ENCODE measurements at places on chromosomes 13 and 19. TPM values are rescaled to one million over a fixed set of nuclear protein-coding genes. Genes with fewer than 3 reads are reported as not detected.

Gene ZNF665
- total RNA-seq, result 1.9 TPM

Gene PRSS57
- total RNA-seq, result 3.3 TPM

Gene KIR3DL1
- total RNA-seq, result not detected

Gene PRODH2
- not detected for total RNA-seq

Gene IRGC
- total RNA-seq, result not detected

GRCh38 chr13:112143753-112144615, 77.0 kb downstream of the SOX1 start:
- no peaks in the 10 kb centered on the region for H3K36me3 ChIP-seq
- no peaks in the 10 kb centered on the region for H3K27me3 ChIP-seq
- no peak for DNase-seq
- H3K4me3 ChIP-seq, result no peak overlapping the region
- no peaks in the 10 kb centered on the region for H3K4me1 ChIP-seq
- no peak overlapping the region for H3K27ac ChIP-seq

- H3K4me1 ChIP-seq, result no peaks in the 10 kb centered on the region
- H3K36me3 ChIP-seq, result no peaks in the 10 kb centered on the region
- H3K27ac ChIP-seq, result no peak overlapping the region
- no peak overlapping the region for H3K4me3 ChIP-seq
Observed at GRCh38 chr19:48842789-48843162, 6.5 kb upstream of the HSD17B14 start.

DNA sequence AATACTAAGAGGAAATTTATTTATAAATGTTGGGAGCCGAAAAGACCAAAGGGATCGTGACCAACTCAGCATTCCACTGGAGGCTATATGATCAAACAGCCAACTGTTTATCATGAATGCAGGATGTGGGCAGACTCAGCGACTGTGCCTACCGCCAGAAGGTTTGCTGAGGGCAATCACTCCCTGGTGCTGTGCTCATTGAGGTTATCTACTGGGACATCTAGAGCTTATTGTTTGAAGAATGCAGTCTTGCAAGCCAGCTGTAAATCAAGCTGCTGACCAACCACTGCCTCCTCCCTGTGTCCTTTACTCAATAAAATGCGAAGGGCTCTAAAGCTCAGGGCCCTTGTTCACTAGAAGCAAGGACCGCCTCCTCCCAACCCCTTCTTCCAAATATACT, 8.5 kb upstream of the XPO4 start:
- peaks cover 7% of the 10 kb centered on the region for H3K27me3 ChIP-seq
- H3K36me3 ChIP-seq, result no peaks in the 10 kb centered on the region
- no peaks in the 10 kb centered on the region for H3K4me1 ChIP-seq
- no peak overlapping the region for H3K4me3 ChIP-seq
- DNase-seq, result no peak

- peaks cover 22% of the 10 kb centered on the region for H3K4me1 ChIP-seq
- no peaks in the 10 kb centered on the region for H3K36me3 ChIP-seq
- no peak for DNase-seq
- no peak overlapping the region for H3K27ac ChIP-seq
- no peaks in the 10 kb centered on the region for H3K27me3 ChIP-seq
- peak overlapping the region; percentile 26 for H3K4me3 ChIP-seq
Observed at GRCh38 chr19:58325311-58326022, 1.3 kb upstream of the ZSCAN22 start.

DNA sequence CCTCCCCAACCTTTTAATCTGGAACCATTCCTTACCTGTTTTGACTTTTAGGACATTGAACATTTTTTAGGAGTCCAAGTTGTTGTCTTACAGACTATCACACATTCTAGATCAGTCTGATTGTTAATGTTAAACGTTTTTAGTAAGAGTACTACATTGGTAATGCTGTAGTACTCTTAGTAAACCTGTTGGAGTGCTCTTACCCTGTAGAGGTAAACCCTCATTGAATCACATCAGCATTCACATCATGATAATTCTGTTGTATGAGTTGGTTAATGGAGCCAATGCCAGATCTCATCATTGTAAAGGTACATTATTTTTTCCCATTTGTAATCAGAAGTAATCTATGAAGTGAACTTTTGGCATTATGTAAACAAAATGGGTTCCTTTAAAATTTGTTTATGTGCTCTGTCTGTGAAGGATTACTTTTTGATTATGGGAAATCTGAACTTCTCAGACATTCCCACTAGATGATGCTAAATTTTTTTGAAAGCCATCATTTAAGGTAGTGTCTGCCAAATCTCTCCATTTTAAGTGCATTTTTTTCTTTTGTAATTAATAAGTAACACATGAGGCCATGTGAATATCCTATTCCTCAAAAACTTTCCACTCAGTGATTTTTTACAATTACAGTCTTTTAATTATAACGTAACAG, 55.2 kb downstream of the VWA8 start:
- peak; percentile 58 for DNase-seq
- H3K27ac ChIP-seq, result no peak overlapping the region
- no peak overlapping the region for H3K4me3 ChIP-seq
- H3K36me3 ChIP-seq, result peaks cover 9% of the 10 kb centered on the region
- H3K4me1 ChIP-seq, result no peaks in the 10 kb centered on the region

DNA sequence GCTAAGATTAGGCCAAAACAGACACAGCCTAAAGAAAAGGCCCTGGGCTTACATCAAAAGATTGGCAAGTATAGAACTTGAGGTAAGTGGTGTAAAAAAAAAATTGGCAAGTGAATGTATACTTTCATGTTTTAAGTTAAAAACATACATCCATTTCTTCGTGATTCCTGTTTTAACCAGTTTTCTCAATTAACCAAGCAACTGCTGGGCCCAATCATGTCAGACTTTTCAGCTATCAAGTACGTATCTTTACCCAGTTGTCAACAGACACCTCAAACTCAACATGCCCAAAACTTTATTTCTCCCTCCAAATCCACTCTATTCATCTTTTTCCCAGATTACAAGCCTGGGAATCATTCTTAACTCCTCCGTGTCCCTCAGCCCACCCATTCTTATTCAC, 1.0 kb downstream of the PCID2 start:
- peak; percentile 15 for DNase-seq
- H3K4me1 ChIP-seq, result peaks cover 61% of the 10 kb centered on the region
- no peaks in the 10 kb centered on the region for H3K27me3 ChIP-seq
- H3K36me3 ChIP-seq, result peaks cover 12% of the 10 kb centered on the region

GRCh38 chr13:52686376-52686775, 33.7 kb downstream of the SUGT1 start:
- no peaks in the 10 kb centered on the region for H3K4me1 ChIP-seq
- DNase-seq, result no peak
- H3K27me3 ChIP-seq, result no peaks in the 10 kb centered on the region
- H3K4me3 ChIP-seq, result no peak overlapping the region

DNA sequence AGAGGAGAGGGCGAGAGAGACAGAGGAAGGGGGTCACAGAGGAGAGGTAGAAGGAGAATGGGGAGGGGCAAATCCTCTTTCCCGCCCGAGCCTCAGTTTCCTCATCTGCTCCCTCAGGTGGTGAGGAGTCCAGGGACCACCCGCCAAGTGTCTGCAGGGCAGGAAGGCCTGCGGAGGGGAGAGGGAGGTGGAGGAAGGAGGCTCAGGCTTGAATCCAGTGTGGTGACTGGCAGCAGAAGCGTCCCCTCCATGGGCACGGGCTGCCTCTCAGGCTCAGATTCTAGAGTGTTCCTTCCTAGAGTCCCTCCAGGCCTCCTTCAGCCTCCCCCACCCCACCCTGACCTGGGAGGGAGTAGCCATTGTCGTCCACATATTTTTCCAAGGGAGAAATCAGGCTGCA, 16.5 kb upstream of the GARIN5A start:
- no peaks in the 10 kb centered on the region for H3K27me3 ChIP-seq
- DNase-seq, result no peak
- peaks cover 14% of the 10 kb centered on the region for H3K4me1 ChIP-seq
- H3K36me3 ChIP-seq, result no peaks in the 10 kb centered on the region

DNA sequence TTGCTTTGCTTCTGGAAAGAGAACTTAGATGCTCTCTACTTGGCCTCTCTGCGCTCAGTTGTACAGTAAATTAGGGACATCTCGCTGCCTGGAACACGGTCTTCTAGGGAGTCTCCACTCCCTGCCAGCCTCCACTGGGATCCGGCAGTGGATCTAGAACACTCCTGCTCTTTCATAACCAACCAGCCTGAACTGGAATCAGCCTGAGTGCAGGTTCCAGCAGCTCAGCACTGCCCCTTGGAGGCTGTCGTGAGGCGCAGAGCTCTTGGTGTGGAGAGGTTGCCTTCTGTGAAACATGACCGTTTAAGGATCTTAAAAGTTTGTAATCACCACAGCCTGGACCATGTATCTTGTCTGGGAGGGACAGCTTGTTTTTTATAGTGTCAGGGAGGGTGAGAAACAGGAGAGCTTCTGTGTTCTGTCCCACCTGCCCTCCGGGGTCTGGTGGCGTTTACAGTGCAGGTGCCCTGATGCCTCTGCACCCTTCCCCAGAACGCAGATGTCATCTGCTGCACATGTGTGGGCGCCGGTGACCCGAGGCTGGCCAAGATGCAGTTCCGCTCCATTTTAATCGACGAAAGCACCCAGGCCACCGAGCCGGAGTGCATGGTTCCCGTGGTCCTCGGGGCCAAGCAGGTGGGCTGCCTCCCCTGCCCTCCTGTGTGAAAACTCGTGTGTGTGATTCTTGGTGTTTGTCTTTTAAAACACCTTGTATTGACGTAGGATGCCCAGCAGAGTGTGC, 24.8 kb downstream of the UPF1 start:
- peaks cover 99% of the 10 kb centered on the region for H3K36me3 ChIP-seq
- H3K4me1 ChIP-seq, result no peaks in the 10 kb centered on the region
- H3K27ac ChIP-seq, result no peak overlapping the region
- H3K27me3 ChIP-seq, result no peaks in the 10 kb centered on the region
- no peak overlapping the region for H3K4me3 ChIP-seq
- DNase-seq, result no peak

- no peak overlapping the region for H3K27ac ChIP-seq
- no peaks in the 10 kb centered on the region for H3K36me3 ChIP-seq
- peaks cover 10% of the 10 kb centered on the region for H3K27me3 ChIP-seq
- H3K4me1 ChIP-seq, result peaks cover 13% of the 10 kb centered on the region
- H3K4me3 ChIP-seq, result peak overlapping the region; percentile 58
Observed at GRCh38 chr19:13060964-13061927, 41.4 kb downstream of the LYL1 start.

DNA sequence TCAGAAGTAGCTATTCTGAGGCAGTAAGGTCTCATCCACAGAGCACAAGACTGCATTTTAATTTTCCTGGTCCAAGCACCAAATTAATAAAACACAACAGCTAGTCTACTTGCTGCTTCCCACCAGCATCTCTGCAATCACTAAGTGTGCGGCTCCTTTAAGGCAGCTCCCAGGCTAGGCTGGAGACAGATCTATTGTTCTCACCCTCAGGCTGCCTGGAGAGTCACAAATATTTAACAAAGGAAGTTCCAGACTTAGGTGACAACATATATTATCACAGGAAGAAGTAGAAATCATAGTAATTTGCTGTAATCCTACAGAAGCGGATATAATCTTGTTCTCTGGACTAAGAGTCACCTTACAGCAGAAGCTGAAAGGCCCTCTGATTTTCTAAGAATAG, 2.2 kb upstream of the EID2 start:
- H3K4me3 ChIP-seq, result no peak overlapping the region
- no peaks in the 10 kb centered on the region for H3K27me3 ChIP-seq
- H3K36me3 ChIP-seq, result no peaks in the 10 kb centered on the region
- no peak for DNase-seq
- H3K4me1 ChIP-seq, result peaks cover 28% of the 10 kb centered on the region

DNA sequence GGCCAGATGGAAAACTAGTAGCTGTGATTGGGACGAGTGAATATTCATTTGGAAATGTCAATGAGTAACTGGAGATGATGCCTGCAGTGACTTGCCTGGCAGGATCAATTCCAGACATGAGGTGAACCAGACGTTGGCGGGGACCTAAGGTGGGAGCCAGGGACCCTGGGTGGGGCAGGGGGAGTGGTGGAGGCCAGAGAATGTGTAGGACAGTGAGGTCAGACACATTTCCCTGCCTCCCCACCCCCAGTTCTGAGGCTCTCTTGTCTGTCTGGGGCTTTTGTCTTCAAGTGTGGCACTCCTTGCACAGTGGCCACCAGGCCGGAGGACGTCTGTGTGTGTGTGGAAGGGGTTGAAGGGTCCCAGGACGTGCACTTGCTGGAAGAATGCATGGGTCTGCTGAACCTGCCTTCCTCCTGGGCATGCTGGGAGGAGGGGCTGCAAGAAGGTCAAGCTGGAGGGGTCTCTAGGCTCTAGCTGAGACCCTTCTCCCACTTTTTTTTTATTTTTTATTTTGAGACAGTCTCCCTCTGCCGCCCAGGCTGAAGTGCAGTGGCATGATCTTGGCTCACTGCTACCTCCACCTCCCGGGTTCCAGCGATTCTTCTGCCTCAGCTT, 51.6 kb downstream of the CHST8 start:
- H3K27ac ChIP-seq, result no peak overlapping the region
- no peaks in the 10 kb centered on the region for H3K4me1 ChIP-seq
- no peak overlapping the region for H3K4me3 ChIP-seq
- no peak for DNase-seq
- H3K27me3 ChIP-seq, result no peaks in the 10 kb centered on the region

DNA sequence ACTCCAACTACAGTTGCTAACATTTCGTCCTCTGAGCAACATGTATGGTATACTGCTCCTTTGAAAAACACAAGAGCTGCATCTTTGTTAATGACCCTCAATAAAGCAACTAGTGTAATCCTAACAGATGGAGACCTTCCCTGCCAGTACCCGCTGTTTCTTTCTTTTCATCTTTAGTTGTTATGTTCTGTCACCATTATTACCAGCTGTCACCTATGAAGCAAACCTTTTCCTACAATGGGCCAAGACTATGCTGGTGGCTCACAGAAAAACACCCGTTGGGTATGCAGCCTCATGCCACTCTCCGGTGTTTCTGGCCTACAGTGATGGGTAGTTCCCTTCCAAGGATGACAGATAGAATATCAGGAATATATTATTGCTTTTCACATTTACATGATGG, 29.7 kb upstream of the CYSLTR2 start:
- H3K36me3 ChIP-seq, result no peaks in the 10 kb centered on the region
- no peaks in the 10 kb centered on the region for H3K4me1 ChIP-seq
- H3K27ac ChIP-seq, result no peak overlapping the region
- H3K27me3 ChIP-seq, result no peaks in the 10 kb centered on the region
- DNase-seq, result no peak

DNA sequence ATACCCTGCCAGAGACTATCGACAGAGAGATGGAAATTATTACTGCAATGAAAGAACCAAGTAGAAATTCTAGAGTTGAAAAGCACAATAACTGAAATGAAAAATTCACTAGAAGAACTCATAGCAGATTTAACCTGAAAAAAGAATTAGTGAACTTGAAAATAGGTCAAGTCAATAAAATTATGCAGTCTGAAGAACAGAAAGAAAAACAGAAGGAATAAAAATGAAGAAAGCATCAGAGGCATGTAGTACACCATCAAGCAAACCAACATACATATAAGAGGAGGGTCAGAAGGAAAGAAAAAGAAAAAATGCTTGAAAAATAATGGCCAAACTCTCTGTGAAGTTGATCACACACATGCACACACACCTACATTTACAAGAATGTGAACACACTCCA, 3.6 kb upstream of the ZNF780B start:
- no peak for DNase-seq
- no peak overlapping the region for H3K4me3 ChIP-seq
- H3K4me1 ChIP-seq, result peaks cover 22% of the 10 kb centered on the region
